Activated T-helper 2 cell treated with anti-CD3 and anti-CD28 coated beads, Interferon-gamma antibody, Interleukin-2, Interleukin-4, amounts not matched to agents 10 μg/mL and 5 μg/mL and 100 μg/mL, durations not matched to agents 14 hours and 24 hours and 36 hours (primary cell): ENCODE measurements at places on chromosomes 1 and 21. TPM values are rescaled to one million over a fixed set of nuclear protein-coding genes. Genes with fewer than 3 reads are reported as not detected.

- DNase-seq = no peak
These were observed 9.7 kb upstream of the ARHGEF16 start for GRCh38 chr1:3444736-3445135.

GRCh38 chr1:21937372-21938121, 437 bp upstream of the HSPG2 start:
- peak; percentile 39 for DNase-seq

GRCh38 chr21:45251635-45252447, 35.9 kb downstream of the POFUT2 start:
- no peak for DNase-seq

Gene SPATA21
- not detected in 2 replicates for total RNA-seq

Gene TXNIP
- total RNA-seq = 37.8 and 39.1 TPM in 2 replicates
